ENCODE measurements at places on chromosomes 2 and 18.

- DNase-seq: no peak
These were observed 246.1 kb upstream of the TNP1 start for GRCh38 chr2:217105733-217106649.

- DNase-seq: no peak
These were observed 824.0 kb downstream of the SLC4A3 start for GRCh38 chr2:220451438-220451837.

GRCh38 chr2:215771241-215771640 is 242.1 kb downstream of the MREG start:
- DNase-seq: no peak

DNA sequence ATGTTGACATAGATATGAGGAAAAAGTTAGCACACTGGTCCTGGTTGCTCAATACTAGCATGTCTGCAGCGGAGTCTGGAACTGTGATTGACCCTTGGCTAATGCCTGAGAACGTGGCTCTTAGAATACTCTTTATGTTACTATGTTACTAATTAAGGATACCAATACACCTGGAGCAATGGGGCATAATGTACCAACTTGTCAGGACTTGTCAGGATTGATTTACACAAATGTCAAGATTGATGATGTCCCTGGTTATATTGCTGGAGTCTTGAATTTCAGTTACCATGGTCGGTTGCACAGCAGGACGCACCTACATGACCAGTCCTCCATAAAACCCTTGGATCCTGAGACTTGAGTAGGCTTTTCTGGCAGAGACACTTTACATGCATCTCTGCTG is 810.9 kb downstream of the CPS1 start:
- no peak for DNase-seq

DNA sequence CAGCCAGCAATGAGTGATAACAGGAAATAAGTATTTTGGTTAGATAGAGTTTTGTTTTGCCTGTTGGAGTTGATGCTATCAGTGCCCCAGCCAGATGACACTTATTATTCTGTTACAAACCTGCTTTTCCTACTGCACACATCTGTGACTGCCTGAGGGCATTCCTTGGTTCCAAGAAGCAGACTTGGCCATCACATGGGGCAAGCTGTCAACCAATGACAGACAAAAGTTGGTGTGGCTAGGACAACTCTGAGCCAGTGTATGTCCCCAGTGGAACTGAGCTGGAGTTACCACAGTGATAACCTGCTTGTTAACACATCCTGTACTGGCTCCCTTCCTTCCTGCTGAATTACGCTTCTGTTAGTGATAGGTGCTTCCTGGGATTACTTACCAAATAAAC is 54.5 kb downstream of the FAM171B start:
- no peak for DNase-seq

DNA sequence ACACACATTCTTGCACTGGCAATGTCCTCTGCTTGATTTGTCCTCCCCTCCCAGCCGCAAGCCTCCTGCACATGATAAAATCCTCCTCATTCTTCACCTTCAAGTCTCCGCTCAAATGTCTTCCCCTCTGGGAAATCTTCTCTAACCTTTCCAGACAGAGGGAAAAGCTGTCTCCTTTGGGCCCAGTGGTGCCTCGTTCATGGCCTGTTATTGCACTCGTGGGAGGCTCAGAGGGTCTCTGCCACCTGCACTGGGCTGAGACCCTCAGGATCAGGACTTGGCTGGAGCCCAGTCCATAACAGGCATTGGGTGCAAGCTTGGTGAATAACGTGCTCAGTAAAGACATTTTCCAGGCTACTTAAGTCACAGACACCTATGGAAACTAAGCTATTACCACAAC is 68.6 kb downstream of the PTGR3 start:
- DNase-seq: no peak

- DNase-seq: no peak
These were observed 82.4 kb downstream of the BCL2 start for GRCh38 chr18:63236921-63237846.

- DNase-seq: no peak
These were observed 24.3 kb upstream of the PSMD14 start for GRCh38 chr2:161283926-161284325.

- DNase-seq: no peak
These were observed 7.3 kb downstream of the CCDC121 start for GRCh38 chr2:27621524-27621923.

DNA sequence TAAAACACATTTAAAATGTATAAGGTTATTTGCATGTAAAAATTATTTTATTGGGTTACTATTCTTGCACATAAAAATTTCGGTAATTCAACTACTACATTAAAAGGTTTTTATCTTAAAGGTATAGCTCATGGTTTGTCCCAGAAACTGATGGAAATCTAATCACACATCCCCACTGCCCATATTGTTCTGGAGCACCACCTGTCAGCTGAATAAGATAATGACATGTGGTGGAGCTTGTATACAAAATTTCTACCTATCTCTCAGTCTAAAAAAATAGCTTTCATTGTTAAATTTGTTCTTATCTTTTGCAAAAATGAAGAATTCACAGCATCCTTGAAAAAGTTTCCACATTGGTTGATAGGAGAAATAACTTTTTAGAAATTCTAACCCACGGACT is 18.3 kb downstream of the ERBB4 start:
- DNase-seq: no peak

- DNase-seq: no peak
These were observed 200.0 kb downstream of the ZNF407 start for GRCh38 chr18:74797577-74798151.

DNA sequence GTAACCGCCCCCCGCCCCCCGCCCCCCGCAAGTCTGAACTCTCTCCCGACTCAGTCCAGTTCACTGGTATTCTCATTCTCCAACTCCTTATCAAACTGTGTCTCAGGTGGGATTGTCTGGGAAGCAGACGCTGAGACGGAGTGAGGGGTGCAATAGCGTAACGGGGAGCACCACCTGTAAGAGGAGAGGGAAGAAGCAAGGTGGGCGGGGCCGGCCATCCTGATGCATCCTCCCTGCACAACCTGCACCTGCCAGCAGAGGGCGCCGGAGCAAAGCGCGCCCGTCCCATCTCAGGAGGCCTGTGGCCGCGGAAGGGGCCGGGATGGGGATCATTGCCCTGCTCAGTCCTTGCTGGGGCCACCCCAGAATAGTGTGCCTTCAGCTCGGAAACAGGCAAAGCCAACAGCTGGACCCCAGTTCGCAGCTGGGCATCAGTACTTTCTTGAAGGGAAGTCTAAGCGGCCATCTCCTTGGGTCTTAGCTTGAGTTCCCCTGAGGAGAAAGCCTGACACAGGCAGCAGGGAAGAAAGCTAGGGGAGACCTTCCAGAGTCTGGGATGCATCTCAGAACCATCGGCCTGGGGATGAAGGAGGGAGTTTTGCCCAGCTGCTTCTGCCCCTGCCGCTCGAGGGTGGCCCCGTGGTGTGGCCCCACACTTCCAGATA is 208.0 kb downstream of the TFCP2L1 start:
- peak; percentile 39 for DNase-seq

GRCh38 chr18:2618009-2618408 is 37.5 kb upstream of the SMCHD1 start:
- no peak for DNase-seq

- no peak for DNase-seq
These were observed 48.4 kb upstream of the CPO start for GRCh38 chr2:206890926-206891325.

Data from CD4-positive, alpha-beta T cell treated with Interleukin-15 for 4 hours (primary cell).